ENCODE measurements at places on chromosomes 16 and 17.

GRCh38 chr17:16814439-16814838 lies 124.4 kb downstream of the CCDC144A start:
- no peak for DNase-seq

GRCh38 chr17:79459003-79459655 lies 151.7 kb downstream of the RBFOX3 start:
- no peak for DNase-seq

DNA sequence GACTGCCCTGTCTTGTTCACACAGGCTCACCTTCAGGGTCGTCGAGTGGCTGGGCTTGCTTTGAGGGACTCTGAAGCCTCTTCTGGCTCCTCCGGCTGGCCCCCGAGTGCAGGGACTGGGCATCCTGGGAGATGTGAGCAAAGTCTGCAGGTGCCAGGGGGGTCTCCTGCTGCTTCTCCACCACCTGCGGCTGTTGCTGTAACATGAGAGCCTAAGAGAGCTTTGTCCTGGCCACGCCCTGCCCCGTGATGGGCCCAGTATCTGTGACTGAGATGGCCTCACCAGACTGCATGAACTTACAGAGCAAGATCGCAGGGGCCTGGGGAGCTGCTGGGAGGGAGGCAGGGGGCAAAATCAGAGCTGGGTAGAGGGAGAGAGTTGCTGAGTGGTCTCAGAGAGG lies 12.5 kb downstream of the ERN2 start:
- no peak for DNase-seq

DNA sequence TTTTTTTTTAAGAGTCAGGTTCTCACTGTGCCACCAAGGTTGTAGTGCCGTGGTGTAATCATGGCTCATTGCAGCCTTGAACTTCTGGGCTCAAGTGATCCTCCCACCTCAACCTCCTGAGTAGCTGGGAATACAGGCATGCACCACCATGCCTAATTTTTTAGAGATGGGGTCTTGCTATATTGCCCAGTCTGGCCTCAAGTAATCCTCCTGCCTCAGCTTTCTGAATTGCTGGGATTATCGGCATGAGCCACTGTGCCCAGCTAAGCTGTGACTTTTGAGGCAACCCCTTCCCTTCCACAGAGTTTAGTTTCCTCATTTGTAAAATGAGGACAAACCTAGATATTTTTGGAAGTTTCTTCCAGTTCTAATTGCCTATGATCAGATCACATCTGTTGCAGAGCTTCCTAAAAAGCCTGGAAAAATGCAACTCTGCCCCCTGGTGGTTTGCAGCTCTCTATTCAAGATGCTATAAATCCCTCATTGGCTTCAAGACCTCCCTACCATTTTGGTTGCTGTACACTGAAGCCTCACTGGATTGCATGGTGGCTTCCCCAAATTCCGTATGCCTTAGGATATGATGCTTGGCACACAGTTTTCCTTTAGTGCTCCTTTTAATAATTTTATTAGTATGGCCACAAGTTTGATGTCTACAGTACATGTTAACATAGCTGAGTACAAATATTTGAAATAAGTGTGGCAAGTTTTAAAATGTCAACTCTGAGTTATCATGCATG lies 19.3 kb downstream of the GDE1 start:
- peak; percentile 82 for DNase-seq

DNA sequence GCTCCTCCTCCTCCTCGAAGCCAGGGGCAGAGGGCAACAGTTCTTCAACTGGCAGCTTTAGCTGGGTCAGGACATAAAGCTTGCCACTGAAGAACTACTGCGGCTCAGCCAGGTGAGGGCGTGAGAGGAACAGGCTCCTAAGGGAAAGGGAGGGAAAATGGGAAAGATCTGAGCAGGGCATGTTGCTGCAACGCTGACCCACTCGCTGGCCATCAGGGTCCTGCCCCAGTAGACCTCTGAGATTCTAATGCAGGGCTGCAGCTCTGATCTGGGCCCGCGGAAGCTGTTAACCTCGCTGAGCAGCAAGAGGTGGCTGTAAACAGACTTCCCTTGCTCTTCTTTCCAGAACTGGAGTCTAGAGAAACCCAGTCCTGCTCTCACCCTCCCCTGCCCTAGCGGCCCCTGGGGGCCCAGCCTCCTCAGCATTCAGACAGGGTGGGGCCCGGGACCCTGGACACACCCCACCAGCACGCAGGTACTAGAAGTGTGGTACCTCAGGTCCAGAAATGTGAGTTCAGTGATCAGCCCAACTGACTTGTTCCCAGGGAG lies 3.8 kb upstream of the TLCD2 start:
- peak; percentile 49 for DNase-seq

DNA sequence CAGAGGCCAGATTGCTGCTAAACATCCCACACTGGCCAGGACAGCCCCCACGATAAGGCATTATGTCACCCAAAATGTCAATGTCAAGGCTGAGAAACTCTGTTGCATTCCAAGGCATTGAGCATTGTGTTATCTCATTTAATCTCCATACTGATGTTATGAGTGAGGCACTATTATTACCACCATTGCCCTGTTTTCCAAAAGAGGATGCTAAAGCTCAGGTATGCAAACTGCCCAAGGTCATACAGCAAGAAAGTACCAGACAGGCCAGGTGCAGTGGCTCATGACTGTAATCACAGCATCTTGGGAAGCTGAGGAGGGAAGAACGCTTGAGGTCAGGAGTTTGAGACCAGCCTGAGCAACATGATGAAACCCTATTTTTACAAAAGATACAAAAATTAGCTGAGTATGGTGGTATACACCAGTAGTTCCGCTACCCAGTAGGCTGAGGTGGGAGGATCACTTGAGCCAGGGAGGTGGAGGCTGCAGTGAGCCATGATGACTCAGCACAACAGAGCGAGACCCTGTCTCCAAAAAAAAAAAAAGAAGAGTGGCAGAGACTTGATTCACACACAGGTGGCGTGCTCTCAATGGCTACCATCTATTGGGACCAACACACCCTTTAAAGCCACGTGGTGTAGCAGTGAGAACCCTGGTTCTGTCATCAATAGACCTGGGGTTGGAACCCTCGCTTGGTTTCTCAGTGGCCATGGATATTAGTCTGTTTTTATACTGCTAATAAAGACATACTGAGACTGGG lies 58.8 kb upstream of the GRIN2A start:
- DNase-seq: no peak

DNA sequence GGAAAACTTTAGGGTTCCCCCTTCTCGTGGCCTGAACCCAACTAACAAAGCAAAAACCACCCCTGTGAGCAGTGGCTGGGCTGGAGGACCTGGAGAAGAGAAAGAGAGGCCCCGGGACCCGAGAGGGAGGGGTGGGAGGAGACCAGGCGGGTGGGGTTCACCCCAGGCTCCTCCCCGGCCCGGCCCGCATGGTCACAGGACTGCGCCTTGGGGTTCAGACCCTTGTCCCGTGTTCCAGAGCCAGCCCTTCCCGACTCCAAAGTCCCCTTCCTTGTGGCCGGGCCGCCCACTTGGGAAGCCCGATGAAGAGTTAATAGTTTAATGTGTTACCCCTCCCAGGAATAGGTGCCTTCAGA lies 852 bp downstream of the MARVELD3 start:
- DNase-seq: no peak

GRCh38 chr17:17876959-17877528 lies 40.3 kb upstream of the SREBF1 start:
- DNase-seq: peak; percentile 42

- DNase-seq: no peak
Measured at GRCh38 chr17:31598921-31599571, 207.6 kb downstream of the RAB11FIP4 start.

DNA sequence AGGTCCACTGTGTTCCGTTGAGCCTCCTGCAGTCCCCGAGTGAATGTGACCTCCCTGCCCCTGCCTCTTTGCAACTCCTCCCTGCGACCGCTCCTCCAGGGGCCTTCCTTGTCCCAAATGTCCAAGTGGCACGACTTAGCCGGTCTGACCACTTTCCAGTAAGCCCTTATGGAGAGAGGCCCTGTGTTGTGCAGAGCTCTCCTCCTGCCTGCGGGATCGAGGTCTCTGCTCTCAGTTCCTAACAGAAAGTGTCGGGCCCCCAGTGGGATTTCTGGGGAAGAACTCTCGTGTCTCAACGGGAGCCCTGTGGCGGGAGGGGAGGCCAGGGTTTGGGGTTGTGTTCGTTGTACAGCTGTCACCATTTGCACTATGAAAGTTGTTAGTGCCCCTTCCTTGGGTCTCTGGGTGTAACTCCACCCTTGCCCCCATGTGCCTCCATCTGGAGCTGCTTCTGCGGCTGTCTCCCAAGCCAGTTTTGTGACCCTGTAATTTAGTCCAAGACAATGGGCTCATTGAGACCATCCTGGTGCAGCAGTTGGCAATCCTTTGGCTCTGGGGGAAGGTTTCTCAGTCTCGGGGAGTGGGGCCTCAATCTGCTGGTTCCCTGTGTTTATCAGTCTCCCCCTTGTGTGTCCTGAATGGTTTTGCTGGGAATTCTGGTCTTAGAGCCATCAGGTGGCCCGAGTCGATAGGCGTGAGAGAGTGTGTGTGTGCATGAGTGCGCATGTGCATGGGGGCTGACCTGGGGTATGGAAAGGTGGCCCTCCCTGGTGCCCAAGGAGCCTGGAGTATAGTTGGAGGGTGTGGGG lies 234.5 kb downstream of the SEC14L1 start:
- peak; percentile 43 for DNase-seq

GRCh38 chr16:11563493-11564040 lies 23.2 kb downstream of the LITAF start:
- no peak for DNase-seq

GRCh38 chr17:63998721-63999679 lies 849 bp downstream of the PRR29 start:
- DNase-seq: no peak

DNA sequence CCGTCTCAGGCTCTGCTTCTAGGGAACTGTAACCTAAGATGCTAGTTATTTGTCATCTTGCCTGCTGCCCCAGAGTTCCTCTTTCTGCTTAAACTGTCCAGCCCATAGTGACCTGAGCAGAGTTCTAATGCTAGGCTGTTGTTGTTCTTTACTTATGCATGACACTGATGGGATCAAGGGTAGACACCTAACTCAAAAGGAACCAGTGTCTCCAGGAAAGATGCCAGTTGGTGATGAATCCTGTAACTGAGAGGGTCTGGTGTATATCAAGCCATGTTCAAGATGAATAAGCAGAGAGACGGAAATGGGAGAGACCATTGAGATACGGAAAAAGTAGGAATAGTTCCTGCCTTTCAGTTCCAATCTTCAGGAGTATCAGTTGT lies 13.7 kb downstream of the APOH start:
- DNase-seq: no peak

Measured in adipocyte (in vitro differentiated cells).